NCI-H748 treated with DMSO at 0.1 percent for 48 hours (cell line): ENCODE measurements at places on chromosomes 16 and 17.

GRCh38 chr16:89958068-89958467 lies 9.5 kb downstream of the DEF8 start:
- DNase-seq, result no peak

DNA sequence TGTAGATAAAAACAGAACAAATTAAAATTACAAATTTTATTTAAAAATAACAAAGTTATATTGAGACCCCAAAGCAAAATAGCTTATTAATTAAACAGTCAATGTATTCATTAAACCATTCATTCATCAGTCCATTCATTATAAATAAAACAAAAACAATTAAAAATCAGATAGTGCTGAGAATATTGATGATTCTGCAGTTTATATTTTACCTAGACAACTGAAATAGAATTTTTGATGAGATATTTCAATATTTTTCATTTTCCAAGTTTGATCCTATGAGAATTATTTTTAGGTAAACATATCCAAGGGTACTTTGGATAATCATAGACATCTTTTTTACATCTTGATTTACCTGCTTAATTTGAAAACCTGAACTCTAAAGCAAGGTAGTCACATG lies 15.2 kb upstream of the NETO2 start:
- DNase-seq, result no peak

DNA sequence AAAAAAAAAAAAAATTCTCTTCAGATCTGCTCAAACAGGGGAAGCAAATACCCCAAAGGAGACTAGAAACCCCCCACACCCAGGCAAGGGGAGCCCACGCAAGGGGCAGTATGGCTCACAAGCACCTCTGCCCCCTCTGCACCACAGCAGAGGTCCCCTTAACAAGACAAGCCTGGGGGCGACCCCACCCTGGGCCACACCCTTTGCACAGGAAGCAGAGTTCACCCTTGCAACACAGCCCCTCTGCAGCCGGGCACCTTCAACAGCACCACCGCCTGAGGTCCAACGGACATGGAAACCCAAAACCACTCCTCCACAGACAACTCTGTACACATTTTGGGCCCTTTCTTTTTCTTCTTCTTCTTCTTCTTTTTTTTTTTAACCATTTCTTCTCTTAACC lies 12.8 kb downstream of the AXIN1 start:
- DNase-seq, result no peak

GRCh38 chr17:74785096-74785980 lies 9.2 kb upstream of the NAT9 start:
- DNase-seq, result no peak

- no peak for DNase-seq
Observed at GRCh38 chr17:83067071-83067717, 12.2 kb upstream of the METRNL start.

DNA sequence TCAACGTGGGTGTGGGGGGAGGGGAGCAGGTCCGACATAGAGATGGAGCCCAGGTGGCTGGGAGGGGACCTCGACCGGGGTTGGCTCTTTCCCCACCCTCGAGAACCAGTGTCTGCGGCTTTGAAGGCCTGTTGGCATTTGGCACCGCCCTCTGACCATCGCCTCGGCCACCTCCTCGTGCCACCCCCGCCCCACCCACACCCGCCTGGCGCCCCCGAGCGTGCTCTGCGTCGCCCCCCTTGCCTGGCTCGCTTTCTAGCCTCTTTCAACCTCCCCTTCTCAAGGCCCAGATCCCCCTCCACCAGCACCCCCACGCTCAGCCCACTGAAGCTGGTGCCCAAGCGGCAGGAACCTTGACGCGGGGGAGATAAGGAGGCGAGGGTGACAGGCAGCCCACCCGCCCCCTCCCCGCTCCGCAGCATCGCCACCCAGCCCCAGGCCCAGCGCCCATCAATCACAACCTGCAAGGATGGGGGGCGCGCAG lies 619 bp downstream of the CACNB1 start:
- DNase-seq, result no peak

- DNase-seq, result no peak
Observed at GRCh38 chr17:12851901-12852435, 62.7 kb downstream of the ARHGAP44 start.

GRCh38 chr17:62727916-62728672 lies 80.0 kb downstream of the MARCHF10 start:
- DNase-seq, result no peak

DNA sequence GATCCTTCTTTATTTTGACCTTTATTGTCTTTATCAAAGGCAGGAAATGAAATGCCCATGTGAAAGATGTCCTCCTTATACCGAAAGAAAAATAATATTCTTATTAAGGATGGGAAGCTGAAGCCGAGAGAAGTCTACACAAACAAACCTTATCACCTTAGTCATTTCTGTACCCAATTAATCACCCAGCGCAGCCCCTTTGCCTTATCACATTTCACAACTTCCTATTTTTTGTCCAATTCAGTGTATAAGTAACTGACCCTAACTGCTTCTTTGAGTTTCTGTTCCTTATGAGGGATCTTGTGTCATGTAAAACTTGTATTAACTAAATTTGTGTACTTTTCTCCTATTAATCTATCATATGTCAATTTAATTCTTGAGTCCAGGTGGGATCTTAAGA lies 16.4 kb upstream of the CCL23 start:
- DNase-seq, result no peak

DNA sequence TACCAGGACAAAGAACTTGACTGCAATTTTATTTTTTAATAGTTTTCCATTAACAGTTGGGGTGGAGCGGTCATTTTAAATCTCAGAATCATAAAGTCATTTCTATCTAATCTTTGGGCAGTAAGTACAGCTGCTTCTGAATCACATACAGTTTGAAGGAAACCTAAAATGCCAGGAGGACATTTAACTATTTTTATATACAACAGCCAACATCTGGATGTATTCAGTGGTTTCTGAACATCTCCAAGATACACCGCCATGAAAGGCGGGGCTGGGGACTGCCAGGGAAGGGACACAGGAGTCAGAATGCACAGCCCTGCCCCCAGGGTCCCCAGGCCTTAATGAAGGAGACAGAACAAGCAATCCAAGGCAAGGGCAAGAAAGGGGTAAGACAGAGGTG lies 392.3 kb downstream of the SLC39A11 start:
- DNase-seq, result no peak

DNA sequence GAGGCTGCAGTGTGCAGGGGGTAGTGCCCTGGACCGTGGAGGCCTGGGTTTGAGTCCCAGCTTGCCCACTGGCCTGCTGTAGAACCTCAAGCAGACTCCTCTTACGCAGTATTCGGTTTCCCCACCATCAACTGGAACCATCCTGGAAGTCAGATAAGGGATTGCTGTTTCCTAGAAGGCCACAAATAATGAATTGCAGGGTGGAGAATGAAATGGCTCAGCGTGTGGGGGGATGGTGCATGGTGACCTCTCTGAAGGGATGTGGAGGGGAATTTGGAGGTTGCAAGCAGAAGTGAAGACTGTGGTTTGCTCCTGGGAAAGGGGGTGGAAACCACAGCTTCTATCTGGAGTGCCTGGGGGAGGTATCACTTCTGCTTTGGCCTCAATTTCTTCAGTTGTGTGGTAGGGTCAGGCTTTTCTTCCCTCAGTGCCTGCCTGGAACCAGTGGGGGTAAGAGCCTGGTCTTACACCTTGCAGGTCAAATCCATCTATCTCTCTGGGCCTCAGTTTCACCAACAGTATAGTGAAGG lies 1.7 kb downstream of the ADGRG5 start:
- DNase-seq, result no peak

- no peak for DNase-seq
Observed at GRCh38 chr17:68296217-68297191, 5.2 kb downstream of the ARSG start.

DNA sequence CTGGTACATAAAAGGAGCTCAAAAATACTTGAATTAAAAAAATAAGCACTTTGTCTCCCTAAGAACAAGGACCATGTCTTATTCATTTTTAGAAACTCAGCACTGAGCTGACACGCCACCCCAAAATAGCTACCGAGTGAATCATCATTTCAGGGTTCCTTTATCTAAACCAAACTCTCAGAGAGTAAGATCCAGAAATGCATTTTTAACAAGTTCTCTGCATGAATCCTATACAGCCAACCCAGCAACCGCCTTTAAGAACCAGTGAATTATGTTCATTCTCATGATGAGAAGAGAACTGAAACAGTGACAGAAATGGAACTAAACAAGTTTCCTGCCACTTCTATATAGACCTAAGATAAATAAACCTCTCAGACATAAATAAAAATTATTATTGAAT lies 8.7 kb downstream of the C16orf87 start:
- no peak for DNase-seq

- DNase-seq, result no peak
Observed at GRCh38 chr16:69243479-69243878, 56.5 kb downstream of the SNTB2 start.

- DNase-seq, result no peak
Observed at GRCh38 chr17:2708585-2709182, 2.9 kb downstream of the CLUH start.

GRCh38 chr16:71242036-71242435 lies 11.5 kb upstream of the HYDIN start:
- DNase-seq, result no peak

DNA sequence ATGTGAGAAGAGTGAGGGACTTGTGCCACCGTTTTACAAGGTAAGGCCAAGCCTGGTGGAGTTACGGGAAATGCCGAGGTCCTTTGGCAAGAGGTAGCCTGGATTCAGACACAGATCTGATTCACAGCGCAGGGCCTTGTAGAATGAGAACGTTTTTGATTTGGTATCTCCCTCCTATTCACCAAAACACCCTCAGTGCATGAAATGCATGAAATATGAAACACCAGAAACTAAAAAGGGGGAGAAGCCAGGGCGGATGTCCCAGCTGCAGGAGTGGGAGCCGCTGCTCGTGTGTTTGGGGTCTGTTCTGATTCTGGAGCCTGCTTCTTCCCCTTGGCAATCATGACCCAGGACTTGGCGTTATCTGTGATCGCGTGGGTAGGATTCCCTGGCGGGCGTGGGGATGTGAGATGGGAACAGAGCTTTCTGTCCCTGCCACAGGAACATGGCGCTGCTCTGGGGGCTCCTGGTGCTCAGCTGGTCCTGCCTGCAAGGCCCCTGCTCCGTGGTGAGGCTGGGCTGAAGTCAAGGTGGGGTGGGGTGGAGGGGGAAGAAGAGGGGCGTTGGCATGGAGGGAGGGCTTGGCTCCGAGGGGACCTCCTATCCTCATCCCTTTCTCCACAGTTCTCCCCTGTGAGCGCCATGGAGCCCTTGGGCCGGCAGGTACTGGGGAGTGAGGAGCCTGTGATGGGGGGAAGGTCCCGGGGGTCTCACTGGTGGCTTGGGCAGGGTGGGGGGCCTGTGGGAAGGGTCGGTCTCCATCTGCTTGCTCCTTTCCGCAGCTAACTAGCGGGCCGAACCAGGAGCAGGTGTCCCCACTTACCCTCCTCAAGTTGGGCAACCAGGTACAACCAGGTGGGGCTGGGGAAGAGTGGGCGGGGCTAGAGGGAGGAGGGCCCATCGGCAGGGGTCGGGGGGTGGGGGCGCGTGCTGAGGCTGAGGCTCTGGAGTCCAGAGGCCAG lies 2.2 kb downstream of the SERPINF2 start:
- DNase-seq, result no peak

DNA sequence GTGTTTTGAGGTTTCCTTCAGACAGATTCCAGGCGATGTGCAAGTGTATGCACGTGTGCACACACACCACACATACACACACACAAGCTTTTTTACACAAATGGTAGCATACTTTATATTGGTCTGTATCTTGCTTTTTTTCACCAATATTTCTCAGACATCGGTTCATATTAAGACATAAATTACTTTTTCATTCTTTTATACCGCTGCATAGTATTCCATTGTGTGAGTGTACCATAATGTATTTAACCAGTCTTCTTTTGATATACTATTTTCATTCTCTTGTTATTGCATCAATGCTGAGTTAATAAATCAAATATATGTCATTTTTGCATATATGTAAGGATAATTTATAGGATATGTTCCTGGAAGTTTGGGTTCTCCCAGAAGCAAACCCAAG lies 22.4 kb upstream of the ITGAX start:
- DNase-seq, result no peak

GRCh38 chr16:27414788-27415431 lies 12.9 kb downstream of the IL21R start:
- no peak for DNase-seq

- DNase-seq, result no peak
Observed at GRCh38 chr17:76867578-76868175, 527 bp upstream of the MGAT5B start.

DNA sequence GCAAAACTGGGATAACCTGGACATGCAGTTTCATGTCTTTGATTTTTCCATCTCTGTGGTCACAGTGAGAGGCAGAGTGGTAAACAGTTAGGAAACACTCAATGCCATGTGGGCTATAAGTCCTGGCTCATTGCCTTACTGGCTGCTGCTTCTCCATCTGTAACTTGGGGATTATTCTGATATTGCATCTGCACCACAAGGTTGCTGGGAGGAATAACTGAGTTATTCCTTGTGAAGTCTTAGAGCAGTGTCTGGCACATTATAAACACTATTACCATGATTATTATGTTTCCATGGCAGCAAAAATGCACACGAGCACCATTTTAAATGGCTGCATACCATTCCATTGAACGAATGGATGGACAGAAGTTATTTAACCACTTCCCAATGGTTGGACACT lies 111.7 kb upstream of the CDH5 start:
- DNase-seq, result no peak

DNA sequence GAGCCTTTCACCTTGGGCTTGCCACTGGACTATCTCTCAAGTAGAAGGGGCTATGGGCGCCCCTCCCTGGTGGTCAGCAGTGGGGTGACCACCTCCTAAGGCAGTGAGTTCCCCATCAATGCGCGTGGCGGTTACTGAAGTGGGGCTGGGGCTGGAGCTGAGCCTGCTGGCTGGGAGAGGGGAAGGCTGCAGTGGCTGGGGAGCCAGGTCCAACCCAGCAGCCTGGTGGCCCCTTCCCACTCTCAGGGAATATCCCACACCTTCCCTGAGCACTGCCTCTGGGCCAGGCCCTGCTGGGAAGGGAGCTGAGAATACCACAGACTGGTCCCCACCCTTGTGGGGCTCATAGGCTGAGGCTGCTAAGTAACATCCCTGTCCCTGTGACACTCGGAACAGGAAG lies 19.8 kb upstream of the MPRIP start:
- DNase-seq, result no peak

DNA sequence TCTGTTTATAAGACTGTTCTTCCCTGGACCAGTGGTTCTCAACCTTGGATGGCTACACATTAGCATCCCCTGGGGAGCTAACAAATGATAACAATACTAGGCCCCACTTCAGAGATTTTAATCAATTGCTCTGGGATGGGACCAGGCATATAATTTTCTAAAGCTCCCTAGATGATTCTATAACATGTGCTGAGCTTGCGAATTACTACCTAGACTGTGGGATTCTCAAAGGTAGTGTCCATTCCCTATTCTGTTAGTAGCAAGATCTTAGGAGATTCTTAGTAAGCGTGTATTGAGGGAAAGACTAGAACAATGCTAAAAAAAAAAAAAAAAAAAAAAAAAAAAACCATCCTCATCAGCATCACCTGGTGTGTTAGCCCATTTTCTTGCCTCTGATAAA lies 412.0 kb upstream of the CDH5 start:
- DNase-seq, result no peak

GRCh38 chr17:28334666-28335200 lies 539 bp downstream of the IFT20 start:
- DNase-seq, result no peak

GRCh38 chr17:58692239-58693055 lies at the start of gene RAD51C:
RAD51C (plus strand) TSS chr17:58692602; CDS start chr17:58692644, 42 bp downstream.
- DNase-seq, result peak; percentile 59
